ENCODE measurements at places on chromosomes 3 and 15. TPM values are rescaled to one million over a fixed set of nuclear protein-coding genes. Genes with fewer than 3 reads are reported as not detected.

Gene ACTC1
- not detected for total RNA-seq

Gene CASR
- not detected for total RNA-seq

Gene WDR93
- not detected for total RNA-seq

GRCh38 chr3:41698898-41699297 lies 263.0 kb downstream of the ULK4 start:
- H3K4me1 ChIP-seq = no peaks in the 10 kb centered on the region
- DNase-seq = no peak
- no peak overlapping the region for H3K27ac ChIP-seq
- no peak overlapping the region for H3K4me3 ChIP-seq

Gene LRRC28
- 18.3 TPM for total RNA-seq

DNA sequence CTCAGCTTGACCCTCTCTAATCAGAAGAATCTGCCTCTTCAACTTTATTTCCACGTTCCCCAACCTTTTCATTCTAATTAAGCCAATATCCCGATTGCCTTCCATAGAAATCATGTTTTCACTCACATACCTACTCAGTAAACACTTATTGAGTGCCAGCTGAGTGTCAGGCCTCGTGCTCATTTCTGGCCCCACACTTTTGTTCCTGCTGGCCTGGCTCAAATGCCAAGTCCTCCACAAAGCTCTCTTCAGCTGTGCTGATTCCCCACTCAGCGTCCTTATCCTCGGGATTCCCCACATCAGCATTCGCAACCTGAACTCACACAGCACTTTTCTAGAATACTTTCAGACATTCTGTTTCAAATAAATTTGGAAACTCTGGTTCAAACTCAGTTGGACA lies 68.9 kb downstream of the THBS1 start:
- H3K27me3 ChIP-seq = peaks cover 19% of the 10 kb centered on the region
- H3K27ac ChIP-seq = no peak overlapping the region
- peaks cover 5% of the 10 kb centered on the region for H3K4me1 ChIP-seq
- H3K36me3 ChIP-seq = no peaks in the 10 kb centered on the region
- H3K4me3 ChIP-seq = no peak overlapping the region

GRCh38 chr15:72873379-72874233 lies 90.0 kb upstream of the ADPGK start:
- H3K27me3 ChIP-seq = peaks cover 19% of the 10 kb centered on the region
- H3K4me3 ChIP-seq = no peak overlapping the region
- DNase-seq = no peak
- no peaks in the 10 kb centered on the region for H3K36me3 ChIP-seq
- H3K27ac ChIP-seq = no peak overlapping the region
- no peaks in the 10 kb centered on the region for H3K4me1 ChIP-seq

Gene SETMAR
- 10.6 TPM for total RNA-seq

Gene MCF2L2
- 7.5 TPM for total RNA-seq

- H3K4me3 ChIP-seq = no peak overlapping the region
- no peak overlapping the region for H3K27ac ChIP-seq
- H3K27me3 ChIP-seq = no peaks in the 10 kb centered on the region
- H3K4me1 ChIP-seq = peaks cover 13% of the 10 kb centered on the region
- H3K36me3 ChIP-seq = peaks cover 57% of the 10 kb centered on the region
These were observed 55.7 kb upstream of the LMOD3 start for GRCh38 chr3:69178082-69178481.

Gene ADAMTS17
- 5.1 TPM for total RNA-seq

GRCh38 chr3:41075975-41076374 lies 123.3 kb upstream of the CTNNB1 start:
- H3K36me3 ChIP-seq = no peaks in the 10 kb centered on the region
- no peak for DNase-seq
- no peaks in the 10 kb centered on the region for H3K4me1 ChIP-seq
- no peak overlapping the region for H3K27ac ChIP-seq
- no peaks in the 10 kb centered on the region for H3K27me3 ChIP-seq
- no peak overlapping the region for H3K4me3 ChIP-seq

DNA sequence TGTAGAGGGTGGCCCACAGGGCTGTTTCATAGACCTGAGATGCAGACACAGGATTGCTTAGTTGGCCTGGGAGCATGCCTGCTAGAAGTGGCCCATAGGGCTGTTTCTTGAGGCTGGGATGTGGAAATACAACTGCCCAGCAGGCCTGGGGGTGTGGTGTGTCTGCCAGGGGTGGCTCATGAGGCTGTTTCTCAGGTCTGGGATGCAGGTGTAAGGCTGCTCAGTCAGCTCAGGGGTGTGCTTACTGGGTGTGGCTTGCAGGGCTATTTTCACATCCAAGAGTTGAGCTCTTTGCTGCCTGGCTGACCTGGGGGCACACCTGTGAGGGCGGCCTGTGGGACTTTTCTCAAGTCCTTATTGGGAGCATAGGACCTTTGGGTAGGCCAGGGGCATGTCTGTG lies 131.3 kb downstream of the DOCK3 start:
- no peak for DNase-seq
- H3K4me3 ChIP-seq = no peak overlapping the region
- peaks cover 3% of the 10 kb centered on the region for H3K36me3 ChIP-seq
- no peak overlapping the region for H3K27ac ChIP-seq

DNA sequence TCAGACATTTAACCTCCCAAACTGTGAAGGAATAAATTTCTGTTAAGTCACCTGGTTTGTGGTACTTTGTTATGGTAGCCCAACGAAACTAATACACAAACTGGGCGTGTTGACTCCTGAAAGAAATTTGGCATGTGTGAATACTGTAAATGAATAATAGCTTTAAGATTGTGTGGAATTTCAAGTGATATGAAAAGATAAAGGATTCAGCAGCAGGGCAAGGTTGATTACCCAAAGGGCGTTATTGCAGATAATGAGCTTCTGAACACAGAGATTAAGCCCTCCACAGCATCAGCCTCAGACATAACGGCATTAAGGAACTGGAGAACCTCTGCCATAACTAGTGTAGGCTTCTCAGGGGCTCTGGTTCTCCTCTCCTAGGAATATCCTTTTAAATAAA lies 451.5 kb upstream of the NECTIN3 start:
- H3K4me1 ChIP-seq = no peaks in the 10 kb centered on the region
- H3K27me3 ChIP-seq = no peaks in the 10 kb centered on the region
- H3K36me3 ChIP-seq = no peaks in the 10 kb centered on the region
- DNase-seq = no peak
- no peak overlapping the region for H3K27ac ChIP-seq

Gene SLC51B
- not detected for total RNA-seq

- H3K27ac ChIP-seq = no peak overlapping the region
- DNase-seq = no peak
- H3K36me3 ChIP-seq = no peaks in the 10 kb centered on the region
- H3K4me3 ChIP-seq = no peak overlapping the region
- no peaks in the 10 kb centered on the region for H3K4me1 ChIP-seq
These were observed 213.1 kb upstream of the TSC22D2 start for GRCh38 chr3:150194957-150195356.

DNA sequence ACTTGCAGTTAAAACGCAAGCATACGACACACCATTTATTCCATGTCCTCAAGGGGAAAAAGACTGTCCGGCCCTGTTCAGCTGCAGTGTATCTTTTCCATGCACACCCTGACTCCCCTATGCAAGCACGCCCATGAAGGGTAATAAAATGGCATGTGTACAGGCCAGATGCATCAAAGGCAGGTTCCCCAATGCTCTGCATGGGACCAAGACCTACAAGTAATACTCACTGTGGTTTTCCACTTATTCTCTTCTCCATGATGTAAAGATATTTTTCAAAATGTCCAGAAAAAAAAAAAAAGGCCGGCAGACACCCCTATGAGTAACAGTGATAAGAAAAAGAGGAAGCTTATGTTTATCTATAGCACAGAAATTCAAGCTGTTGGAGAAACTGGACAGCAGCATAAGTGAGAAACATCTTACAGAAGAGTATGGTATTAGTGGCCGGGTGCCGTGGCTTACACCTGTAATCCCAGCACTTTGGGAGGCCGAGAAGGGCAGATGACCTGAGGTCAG lies 70.8 kb downstream of the MCF2L2 start:
- no peaks in the 10 kb centered on the region for H3K27me3 ChIP-seq
- H3K36me3 ChIP-seq = peaks cover 2% of the 10 kb centered on the region
- peaks cover 8% of the 10 kb centered on the region for H3K4me1 ChIP-seq
- no peak overlapping the region for H3K27ac ChIP-seq
- no peak for DNase-seq

DNA sequence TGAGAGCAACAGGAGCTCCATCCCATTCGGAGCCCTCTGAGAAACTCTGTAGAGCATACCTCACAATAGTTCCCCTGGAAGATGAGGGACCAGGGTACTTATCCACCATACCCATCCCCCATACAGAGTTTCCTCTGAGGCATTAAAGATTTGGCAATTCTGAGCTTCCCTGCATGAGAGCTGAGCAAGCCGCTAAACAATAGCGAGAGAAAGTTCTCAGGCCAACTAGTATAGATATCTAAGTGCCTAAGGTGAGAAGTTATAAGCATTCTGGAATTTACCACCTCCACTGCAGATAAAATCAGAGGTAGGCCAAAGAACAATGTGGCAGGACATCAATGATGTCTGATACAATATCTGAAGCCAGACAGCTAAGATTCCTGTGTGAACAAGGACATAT lies 129.1 kb upstream of the MBNL1 start:
- no peaks in the 10 kb centered on the region for H3K36me3 ChIP-seq
- DNase-seq = no peak
- no peak overlapping the region for H3K4me3 ChIP-seq
- no peaks in the 10 kb centered on the region for H3K4me1 ChIP-seq

DNA sequence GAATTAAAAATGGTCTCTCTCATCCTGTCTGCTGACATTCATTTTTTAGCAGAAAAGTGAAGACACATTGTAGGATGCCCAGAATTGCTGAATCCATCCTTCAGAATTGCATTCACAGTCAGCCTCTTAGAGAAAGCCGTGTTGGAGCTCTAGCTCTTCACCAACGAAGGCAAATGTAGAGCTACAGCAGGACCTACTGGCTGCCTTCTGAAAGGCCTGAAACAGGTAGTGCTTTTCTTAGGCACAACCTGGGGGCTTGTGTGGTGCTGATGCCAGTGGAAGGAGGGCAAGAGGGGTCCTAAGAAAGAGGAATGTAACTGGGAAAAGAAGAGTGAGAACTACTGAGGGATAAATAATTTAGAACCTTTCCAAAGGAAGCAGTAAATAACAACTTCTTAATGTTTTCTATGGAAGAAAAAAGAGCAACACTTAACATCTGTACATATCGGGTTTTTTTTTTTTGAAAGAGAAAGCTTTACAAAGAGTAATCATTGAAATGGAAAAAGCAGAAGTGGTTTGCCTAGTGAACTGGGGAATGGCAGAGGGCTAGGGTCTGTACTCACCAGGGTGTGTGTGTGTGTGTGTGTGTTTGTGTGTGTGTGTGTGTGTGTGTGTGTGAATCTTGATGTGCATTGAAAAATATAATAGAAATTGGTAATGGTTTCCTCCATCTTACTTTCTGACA lies 297.8 kb downstream of the SATB1 start:
- no peak overlapping the region for H3K4me3 ChIP-seq
- H3K27ac ChIP-seq = no peak overlapping the region
- no peak for DNase-seq
- no peaks in the 10 kb centered on the region for H3K4me1 ChIP-seq

Gene FEZF2
- not detected for total RNA-seq

Data from activated CD8-positive, alpha-beta T cell treated with anti-CD3 and anti-CD28 coated beads, Interleukin-2, amount 10 ng/mL, durations not matched to agents 7 days and 5 days (primary cell).